Urothelium cell line (cell line): ENCODE measurements at places on chromosomes 4 and X.

DNA sequence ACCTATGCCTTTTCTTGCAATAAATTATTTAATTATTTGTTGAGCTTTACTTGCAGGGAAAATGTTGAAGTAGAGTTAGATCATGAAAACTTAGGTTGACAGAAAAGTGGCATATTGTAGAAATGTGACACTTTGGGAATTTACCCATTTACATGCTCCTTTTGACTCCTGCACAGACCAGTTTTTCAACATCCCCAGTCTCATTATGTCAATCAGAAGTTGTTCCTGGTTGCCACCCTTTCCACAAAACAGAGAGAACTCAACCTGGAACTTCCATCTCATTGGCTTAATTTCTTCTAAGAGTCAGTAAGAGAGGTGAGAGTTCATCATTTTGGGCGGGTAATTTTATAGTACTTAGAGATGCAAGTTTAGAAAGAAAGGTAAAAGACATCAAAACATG, 284.6 kb upstream of the ANKRD50 start:
- DNase-seq, result no peak

DNA sequence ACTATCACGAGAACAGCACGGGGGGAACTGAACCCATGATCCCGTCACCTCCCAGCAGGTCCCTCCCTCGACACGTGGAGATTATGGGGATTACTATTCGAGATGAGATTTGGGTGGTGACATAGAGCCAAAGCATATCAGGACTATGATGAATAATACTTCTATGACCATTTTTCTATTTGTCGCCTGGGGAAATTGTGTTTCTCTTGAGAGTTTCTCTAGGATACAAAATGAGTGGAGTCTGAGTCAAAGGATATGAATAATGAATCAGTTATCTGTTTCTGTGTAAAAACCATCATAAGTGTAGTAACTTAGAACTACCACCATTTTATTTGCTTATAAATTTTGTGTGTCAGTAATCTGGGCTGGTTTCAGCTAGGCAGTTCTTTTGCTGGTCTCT, 533.0 kb upstream of the ARX start:
- DNase-seq, result no peak

GRCh38 chr4:42985976-42986375, 93.5 kb downstream of the GRXCR1 start:
- DNase-seq, result no peak

- DNase-seq, result no peak
These were observed 8.4 kb downstream of the SCD5 start for GRCh38 chr4:82790060-82790660.

GRCh38 chr4:150131581-150132228, 53.5 kb downstream of the DCLK2 start:
- DNase-seq, result no peak

DNA sequence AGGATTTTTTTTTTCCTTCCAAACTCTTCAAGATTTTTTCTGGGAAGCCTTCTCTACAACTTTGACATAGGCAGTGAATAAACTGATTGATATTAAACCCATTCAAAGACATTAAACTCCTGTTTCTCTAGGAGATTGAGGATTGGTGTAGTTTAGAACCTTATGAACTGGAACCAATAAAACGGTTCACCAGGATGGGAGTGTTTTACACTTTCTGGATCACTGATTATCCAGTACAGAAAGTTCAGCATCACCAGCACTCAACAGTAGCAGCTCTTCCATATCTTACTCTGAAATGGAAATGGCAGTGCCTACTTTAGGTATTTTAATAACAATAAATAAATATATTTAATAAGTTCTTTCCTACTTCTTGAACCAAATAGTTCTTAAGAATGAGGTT, 76.7 kb downstream of the BMPR1B start:
- no peak for DNase-seq

- no peak for DNase-seq
These were observed 29.6 kb downstream of the SPARCL1 start for GRCh38 chr4:87499403-87500091.
